ENCODE measurements at places on chromosomes 11 and 22.

DNA sequence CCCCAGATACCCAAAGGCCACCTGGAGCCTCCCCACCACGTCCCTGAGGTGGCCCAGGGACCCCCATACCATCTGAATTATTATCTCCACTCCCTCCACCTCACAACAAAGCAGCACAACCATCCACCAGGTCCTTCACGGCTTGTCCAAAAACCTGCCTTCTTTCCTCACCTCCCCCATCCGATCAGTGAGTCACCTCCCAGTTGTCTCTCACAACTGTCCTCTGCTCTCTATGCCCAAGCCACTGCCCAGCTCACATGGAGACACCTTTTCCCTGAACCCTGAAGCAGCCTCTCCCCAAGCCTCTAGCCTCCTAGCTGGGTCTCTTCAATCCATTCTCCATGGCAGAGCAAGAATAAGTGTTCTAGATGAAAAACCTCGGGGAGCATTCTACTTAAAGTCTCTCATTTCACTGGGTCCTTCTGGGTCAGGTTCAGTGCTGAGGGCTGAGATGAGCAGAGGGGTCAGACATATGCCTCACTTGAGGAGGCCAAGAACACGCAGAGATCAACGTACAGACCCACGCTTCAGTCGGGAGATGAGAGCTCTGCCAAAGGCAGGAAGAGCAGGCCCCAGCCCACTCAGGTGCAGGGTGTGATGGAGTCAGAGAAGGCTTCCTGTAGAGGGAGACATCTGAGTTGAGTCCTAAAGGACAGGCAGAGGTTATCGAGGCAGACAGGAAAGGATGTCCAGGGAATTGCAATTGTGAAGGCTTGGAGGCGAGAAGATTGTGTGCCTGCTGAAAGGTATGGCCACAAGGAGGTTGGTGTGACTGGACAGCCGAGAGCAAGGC is 74.7 kb downstream of the PDE2A start:
- no peak for DNase-seq

DNA sequence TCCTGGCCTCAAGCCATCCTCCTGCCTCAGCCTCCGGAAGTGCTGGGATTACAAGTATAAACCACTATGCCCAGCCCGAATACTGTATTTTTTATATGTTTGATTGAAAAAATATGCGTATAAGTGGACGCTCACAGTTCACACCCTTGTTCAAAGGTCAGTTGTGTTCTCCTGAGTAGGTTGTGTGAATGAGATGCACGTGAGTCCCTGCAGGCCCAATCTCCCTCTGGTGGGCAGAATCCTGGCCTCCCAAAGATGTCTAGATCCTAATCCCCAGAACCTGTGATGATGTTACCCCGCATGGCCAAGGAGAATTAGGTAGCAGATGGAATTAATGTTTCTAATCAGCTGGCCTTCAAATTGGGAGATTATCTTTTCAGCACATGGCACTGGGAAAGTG is 41.9 kb downstream of the CTTN start:
- no peak for DNase-seq

GRCh38 chr22:36369922-36370791 is 17.6 kb downstream of the MYH9 start:
- DNase-seq, result no peak

GRCh38 chr22:30381264-30381663 is 5.9 kb downstream of the RNF215 start:
- no peak for DNase-seq

DNA sequence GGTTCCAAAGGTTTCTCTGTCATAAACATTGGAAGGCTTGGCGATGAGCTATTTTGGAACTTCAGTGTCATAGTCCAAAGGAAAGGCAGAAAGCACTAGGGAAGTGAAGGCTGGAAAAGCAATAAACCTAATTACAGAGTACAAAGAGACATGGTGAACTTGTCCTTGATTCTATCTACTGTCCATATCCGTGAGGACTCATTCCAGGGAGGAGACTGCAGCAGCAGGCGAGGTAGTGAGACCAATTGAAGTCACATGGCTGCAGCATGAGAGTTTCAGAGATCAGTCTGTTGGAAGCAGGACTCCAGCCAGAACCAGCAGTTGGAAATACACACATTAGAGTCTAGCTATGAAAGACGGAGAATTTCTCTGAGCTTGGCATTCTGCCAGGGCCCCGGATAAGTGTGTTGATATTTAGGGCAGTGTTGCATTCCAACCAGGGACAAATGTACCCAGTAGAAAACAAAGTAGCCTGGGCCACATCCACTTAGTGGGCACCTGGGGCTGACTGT is 54.1 kb upstream of the ARHGAP42 start:
- DNase-seq, result no peak

- DNase-seq, result no peak
Measured at GRCh38 chr22:21968452-21969129, 14.0 kb downstream of the TOP3B start.

DNA sequence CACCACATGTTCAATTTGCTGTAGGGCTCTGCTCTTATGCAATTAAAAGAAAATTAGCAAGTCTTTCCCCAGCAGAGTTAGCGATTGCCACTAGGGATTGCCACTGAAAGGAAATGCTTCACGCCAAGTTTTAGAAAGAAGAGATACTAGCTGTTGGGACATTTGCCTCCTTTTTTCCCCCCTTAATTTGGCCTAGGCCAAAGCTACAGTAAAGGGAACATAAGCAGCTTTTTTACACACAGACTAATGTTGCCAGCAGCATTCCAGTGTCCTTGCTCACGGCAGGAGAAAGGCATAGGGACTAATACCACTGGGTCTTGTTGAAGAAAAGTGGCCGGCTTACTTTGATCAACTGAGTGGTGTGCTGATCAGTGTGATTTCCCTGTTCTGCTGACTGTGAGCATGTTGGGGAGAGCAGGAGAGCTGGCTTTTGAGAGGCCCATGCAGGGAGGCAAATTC is 71.2 kb downstream of the PHF21A start:
- no peak for DNase-seq

DNA sequence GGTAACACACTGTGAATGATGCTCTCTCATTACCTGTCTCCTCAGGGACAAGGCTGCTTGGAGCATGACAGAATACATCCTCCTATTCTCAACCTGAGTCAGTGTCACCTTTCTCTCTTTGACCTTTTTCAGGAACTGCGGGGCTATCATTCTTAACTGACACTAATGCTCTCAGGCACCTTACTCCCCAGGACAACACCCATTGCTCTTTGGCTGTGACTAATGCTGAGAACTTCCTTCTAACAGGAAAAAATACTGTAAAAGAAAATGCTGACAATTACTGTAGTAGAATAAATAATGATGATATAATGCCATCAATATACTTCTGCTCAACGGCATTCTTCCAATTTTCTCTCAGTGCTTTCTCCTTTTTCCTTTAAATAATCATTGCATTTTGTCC is 2082.7 kb upstream of the RAG2 start:
- DNase-seq, result no peak

DNA sequence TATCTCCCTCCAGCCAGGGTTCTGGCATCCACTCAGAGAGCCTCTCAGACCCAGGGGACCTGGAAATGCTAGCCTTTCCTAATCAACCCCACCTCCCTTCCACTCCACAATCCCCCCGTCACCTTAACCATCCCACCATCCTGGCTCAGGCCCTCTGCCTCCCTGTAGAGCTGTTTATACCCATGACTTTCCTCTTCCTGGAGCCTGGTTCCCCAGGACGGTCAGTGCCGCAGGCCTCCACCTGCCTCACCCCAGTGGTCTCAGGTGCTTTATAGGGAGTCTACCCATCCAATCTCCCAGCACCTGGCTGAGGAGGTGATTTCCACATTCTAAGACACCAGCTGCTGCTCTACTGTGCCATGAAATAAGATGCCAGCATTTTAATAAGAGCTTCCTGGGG is 1159.5 kb downstream of the TBC1D22A start:
- DNase-seq, result no peak

- no peak for DNase-seq
Measured at GRCh38 chr11:111819161-111819828, 52.1 kb downstream of the ALG9 start.

- DNase-seq, result no peak
Measured at GRCh38 chr11:12127206-12127898, 17.0 kb downstream of the MICAL2 start.

DNA sequence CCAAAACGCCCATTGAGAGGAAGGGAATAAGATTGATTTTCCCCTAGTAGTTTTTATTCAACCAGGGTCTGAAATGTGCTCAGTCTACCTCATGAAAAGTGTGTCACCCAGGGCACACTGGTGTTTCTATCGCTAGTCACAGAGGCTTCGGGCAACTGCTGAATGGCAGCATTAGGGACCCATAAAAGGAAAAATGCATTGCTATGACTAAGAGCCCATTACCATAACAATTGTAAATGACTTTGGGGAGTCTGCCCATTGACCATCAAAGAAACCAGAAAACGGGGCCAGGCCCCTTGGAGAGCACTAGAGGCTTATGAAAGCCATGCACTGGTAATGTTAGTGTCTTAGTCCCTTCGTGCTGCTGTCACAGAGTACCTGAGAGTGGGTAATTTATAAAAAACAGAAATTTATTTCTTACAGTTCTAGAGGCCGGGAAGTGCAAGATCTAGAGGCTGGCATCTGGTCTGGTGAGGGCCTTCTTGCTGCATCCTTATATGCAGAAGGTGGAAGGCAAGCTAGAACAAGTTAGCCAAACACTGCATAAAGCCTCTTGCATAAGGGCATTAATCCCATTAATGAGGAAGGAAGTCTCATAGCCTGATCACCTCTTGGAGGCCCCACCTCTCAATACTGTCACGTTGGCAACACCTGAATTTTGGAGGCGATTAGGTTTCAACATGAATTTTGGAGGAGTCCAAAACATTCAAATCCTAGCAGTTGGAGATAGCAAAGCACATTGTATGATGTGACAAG is 306.7 kb downstream of the ST3GAL4 start:
- no peak for DNase-seq

- DNase-seq, result no peak
Measured at GRCh38 chr11:36333897-36334296, 37.8 kb downstream of the PRR5L start.

DNA sequence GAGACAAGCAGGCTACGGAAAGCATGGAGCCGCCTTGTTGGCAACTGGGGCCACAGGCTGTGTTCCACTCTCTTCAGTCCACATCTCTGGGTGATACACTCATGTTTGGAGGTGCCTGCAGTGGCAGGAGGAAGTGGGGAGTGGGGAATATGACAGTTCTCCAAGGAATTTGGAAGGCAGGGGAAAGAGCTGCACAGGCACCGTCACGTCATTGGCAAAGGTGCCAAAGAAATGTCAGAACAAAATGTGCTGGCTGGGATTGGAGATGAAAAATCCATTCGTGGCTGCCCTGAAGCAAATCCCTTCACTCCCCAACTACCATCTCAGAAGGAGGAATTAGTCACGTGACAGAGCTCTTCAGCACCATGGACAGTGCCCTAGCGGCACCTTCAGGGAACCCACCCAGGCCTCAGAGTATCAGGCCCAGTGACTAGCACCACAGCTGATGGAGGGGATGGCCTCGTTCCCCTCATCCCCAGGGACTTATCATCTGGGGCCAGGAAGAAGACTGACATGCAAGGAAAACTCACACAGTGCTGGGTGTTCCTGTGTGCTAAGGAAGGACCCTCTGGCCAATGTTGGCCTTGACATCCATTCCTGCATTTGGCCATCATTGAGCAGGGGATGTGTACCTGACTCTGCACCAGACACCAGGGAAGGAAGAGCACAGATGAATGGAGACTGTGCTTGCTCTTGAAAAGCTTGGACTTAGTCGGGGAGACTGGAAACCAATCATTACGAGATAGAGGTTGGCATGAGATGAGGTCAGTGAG is 48.5 kb upstream of the PRDM11 start:
- DNase-seq, result no peak

DNA sequence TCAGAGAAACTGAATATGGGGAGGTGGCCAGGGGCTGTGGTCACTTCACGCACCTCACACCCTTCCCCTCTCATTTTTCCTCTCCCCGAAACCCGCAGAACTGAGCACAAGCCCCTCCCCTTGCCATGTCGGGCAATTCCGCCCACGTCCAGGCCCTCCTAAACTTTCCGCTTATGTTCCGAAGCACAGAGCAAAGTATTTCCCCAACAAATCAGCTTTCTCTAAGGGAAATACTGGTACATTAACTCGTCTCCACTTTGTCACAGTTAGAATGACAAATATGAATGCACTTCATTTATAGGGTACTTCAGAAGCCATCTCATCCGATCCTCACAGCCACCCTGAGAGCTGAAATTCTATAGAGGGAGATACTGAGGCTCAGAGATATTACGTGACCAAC is 94.7 kb upstream of the TMEM45B start:
- DNase-seq, result no peak

DNA sequence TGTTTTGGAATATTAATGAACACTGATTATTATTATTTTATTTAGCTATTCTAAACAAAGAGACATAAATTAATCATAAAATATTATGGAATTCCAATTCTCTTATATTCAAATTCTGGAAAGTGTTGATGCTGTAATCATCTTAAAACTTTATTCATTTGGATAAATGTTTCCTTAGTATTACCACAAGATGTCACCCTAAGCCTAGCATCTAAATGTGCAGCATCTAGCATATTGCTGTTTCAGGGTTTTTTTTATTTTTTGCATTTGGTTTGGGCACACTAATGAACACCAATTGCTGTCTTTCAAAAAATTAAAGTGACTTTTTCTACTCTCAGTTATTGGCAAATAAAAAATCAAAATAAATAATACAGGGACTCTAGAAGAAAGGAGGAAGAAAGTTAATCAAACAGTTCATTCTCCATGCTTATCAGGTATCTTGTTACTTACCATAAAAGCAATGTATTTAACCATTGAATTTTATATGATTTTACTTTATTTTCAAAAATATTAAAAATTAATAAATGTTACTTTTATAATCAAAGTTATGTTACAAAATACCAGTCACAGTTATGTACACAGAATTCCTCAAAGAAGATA is 31.8 kb downstream of the DLG2 start:
- DNase-seq, result no peak

- DNase-seq, result no peak
Measured at GRCh38 chr11:132430429-132431062, 1060.1 kb downstream of the NTM start.

GRCh38 chr11:94546162-94546470 is 2.4 kb downstream of the FUT4 start:
- no peak for DNase-seq

DNA sequence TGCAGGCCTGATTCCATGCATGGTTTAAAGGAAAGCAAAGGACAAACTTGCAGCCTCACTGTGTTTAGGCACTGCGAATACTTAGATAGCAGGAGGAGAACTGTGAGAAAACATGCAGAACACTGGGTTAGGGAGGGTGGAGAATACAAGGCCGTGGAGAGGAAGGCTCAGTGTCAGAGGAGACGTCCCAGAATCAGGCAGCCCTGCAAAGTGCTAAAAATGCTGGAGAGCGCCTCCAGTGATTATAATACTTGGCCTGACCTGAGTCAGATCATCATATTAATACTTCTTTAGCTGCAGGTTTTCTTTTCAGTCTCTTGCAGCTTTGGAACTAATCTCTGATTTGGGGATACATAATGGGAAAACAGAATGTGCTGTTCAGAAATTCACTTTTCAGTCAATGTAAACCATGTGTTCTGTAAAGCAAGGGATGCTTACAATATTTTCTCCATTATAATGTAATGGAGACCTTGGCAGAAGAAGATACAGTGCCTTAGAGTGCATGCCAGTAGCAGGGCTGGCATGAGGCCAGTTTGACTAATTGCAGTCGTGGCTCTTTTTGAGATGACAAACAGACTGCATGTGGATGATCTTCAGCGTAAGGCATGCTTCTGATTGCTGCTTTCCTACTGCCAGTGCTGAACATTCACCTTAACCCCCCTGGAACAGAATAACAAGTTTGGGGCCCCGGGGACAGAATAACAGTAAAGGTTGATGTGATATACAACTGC is 16.8 kb downstream of the EXT2 start:
- DNase-seq, result no peak

- DNase-seq, result no peak
Measured at GRCh38 chr11:130263351-130263750, 51.4 kb downstream of the ZBTB44 start.

GRCh38 chr11:116445108-116446047 is 327.4 kb downstream of the BUD13 start:
- no peak for DNase-seq

Data from stimulated activated CD8-positive, alpha-beta memory T cell treated with anti-CD3 and anti-CD28 coated beads, Interleukin-7, amount 100 ng/mL, for 24 hours (primary cell).